ENCODE measurements at places on chromosomes 2 and 18.

- H3K36me3 ChIP-seq: no peaks in the 10 kb centered on the region
- H3K4me1 ChIP-seq: peaks cover 13% of the 10 kb centered on the region
- peak; percentile 55 for DNase-seq
- H3K27ac ChIP-seq: no peak overlapping the region
Measured at GRCh38 chr2:44952143-44952805, 10.8 kb downstream of the SIX3 start.

DNA sequence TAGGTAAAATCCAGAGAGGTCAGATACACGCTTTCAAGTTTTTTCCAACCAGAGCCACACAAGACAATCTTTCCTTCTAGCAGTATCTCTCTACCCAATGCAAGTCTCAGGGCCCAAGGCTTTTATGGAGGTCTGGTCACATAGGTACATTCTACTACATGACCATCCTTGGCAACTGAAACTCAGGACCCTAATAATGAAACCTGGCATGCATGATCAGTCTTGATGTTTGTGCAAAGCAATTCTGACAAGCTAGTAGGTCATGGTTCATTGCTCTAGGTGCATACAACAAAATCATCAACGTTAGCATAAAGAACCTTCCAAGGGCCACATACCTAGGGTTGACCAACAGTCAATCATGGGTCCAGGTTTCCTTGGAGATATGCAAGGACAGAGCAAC lies 33.2 kb upstream of the CCDC88A start:
- H3K27ac ChIP-seq: no peak overlapping the region
- no peaks in the 10 kb centered on the region for H3K36me3 ChIP-seq
- DNase-seq: no peak
- no peaks in the 10 kb centered on the region for H3K4me1 ChIP-seq
- no peaks in the 10 kb centered on the region for H3K27me3 ChIP-seq

DNA sequence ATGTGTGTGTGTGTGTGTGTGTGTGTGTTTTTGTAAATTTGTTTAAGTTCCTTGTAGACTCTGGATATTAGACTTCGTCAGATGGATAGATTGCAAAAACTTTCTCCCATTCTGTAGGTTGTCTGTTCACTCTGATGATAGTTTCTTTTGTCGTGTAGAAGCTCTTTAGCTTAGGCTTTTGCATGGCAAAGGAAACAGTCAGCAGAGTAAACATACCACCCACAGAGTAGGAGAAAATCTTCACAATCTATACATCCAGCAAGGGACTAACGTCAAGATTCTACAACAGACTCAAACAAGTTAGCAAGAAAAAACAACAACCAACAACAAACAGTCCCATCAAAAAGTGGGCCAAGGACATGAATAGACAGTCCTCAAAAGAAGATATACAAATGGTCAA lies 336.7 kb upstream of the ATP5MC3 start:
- H3K4me3 ChIP-seq: no peak overlapping the region
- DNase-seq: no peak
- H3K4me1 ChIP-seq: no peaks in the 10 kb centered on the region
- no peak overlapping the region for H3K27ac ChIP-seq
- no peaks in the 10 kb centered on the region for H3K36me3 ChIP-seq

DNA sequence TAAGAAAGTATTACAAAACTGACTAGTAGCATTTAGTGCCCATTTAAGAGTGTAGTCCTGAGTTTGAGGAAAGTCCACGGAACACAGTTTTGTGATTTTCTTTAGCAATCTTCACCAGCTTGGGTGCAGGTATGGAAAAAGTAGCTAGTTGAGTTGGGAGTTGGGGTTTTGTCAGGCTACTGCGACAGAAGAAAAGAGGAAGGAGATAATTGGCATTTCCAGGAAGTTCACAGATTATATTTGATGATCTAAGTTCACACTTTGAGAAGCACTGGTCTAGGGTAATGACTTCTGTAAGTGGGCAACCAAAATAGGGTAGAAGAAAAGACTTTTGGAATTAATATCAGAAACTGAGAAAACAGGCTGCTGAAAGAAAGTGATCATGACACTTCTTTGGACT lies 52.1 kb downstream of the VIL1 start:
- H3K36me3 ChIP-seq: peaks cover 34% of the 10 kb centered on the region
- no peak overlapping the region for H3K27ac ChIP-seq
- H3K4me3 ChIP-seq: no peak overlapping the region
- peaks cover 7% of the 10 kb centered on the region for H3K4me1 ChIP-seq

DNA sequence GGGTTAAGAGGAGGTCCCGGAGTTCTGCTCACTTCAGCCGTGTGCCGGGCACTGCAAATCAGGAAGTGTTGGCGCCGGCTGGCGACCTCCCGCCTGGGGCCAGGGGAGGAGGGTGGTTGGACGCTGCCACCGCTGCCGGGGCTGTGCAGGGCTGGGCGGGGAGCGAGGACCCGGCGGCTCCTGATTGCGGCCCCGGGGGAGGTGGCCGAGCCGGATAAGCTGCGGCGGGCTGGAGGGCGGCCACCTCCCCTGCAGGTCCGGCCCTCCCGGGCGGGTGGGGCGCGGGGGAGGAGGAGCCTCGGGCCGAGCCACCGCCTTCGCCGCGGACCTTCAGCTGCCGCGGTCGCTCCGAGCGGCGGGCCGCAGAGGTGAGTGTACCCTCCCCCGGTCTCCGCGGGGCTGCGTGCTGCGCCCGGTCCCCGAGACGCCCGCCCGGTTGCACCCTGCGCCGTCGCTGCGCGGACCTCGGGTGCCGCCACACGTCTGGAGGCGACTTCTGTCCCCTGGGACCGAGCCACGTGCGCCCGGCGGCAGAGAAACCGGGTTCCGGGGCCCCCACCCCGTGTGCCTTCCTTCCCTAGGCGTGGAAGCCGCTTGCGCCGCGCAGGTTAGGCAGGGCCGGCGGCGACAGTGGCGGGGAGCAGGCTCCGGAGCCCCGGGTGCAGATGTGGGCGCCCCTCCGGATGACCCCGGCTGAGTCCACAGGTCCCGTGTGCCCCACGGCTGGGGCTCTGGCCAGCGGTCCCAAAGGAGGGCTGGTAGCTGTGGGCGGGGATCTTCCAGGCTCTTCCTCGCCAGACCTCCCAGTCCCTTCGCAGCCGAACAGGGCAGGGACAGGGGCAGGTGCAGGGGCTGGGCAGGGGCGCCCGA lies at the start of gene STEAP3:
Gene STEAP3 (plus strand): TSS at position 314 of the 870 bp plus-strand sequence. CDS start 7,179 bp downstream, outside the sequence.
- H3K36me3 ChIP-seq: no peaks in the 10 kb centered on the region
- DNase-seq: no peak
- no peak within 1 kb of the TSS for H3K4me3 ChIP-seq

DNA sequence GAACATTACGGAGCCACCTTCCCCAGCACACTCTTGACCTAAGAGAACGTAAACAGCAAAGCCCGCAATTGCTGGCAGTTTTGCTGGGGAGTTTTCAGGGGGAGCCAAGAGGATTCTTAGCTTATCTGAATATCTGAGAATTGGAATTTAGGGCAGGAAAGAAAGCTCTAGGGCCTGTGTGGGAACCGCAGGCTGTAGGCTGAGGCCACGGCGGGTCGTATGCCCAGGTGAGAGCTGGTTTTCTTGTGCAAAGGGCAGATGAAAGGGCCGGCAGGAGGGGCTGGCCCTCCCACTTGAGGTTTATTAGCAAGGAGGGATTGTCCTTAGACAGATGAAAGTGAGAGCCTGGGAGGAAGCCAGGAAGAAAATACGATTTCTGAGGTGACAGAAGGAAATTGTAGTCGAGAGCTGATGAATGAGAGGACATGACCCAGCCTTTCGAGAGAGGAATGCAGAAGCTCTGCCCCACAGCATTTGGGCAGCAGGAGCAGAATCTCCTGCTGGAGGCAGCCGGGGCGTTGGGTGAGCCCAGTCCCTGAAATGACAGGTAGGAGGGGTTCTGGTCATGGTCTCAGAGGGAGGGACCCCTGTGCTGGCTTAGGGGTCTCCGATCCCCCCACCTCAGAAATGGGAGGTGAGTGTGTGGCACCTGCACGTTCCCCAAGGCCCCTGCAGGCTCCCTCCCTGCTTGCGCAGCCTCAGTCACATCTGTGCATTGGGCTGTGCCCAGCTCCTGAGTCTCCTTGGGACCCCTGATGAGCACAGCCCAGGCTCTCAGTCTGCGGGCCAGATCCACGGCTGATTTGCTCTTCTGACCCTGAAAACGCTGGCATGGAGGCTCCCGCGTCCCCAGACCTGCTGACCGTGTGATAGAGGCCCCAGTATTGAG lies 61.1 kb downstream of the CABLES1 start:
- no peaks in the 10 kb centered on the region for H3K36me3 ChIP-seq
- H3K4me3 ChIP-seq: no peak overlapping the region
- peaks cover 5% of the 10 kb centered on the region for H3K27me3 ChIP-seq
- no peak overlapping the region for H3K27ac ChIP-seq
- no peak for DNase-seq
- H3K4me1 ChIP-seq: peaks cover 10% of the 10 kb centered on the region

- peaks cover 17% of the 10 kb centered on the region for H3K4me1 ChIP-seq
- H3K4me3 ChIP-seq: no peak overlapping the region
- H3K27me3 ChIP-seq: peaks cover 19% of the 10 kb centered on the region
- DNase-seq: peak; percentile 7
- H3K27ac ChIP-seq: no peak overlapping the region
Measured at GRCh38 chr2:20452551-20452950, 5.7 kb downstream of the RHOB start.

- peak; percentile 69 for DNase-seq
- no peaks in the 10 kb centered on the region for H3K27me3 ChIP-seq
- H3K36me3 ChIP-seq: no peaks in the 10 kb centered on the region
Measured at GRCh38 chr18:13813271-13813849, 10.6 kb upstream of the MC5R start.

DNA sequence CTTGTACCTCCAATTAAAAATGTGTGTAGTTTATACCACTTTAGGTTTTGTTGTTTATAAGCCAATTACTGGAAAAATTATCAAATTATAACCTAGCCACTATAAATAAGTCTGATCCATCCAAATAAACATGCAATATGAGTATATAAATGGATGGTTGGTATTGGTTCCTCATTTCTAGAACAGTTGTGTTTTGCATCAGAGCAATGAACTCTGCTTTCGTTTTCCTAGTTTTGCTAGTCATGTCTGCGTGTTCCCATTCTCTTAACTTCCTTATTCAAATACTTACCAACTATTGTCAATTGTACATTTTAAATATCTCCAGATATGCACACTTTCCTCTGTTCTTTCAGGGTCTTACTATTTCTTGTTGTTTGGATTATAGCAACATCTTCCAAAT lies 641.7 kb downstream of the NR4A2 start:
- H3K27me3 ChIP-seq: no peaks in the 10 kb centered on the region
- no peak overlapping the region for H3K27ac ChIP-seq
- DNase-seq: no peak
- H3K4me3 ChIP-seq: no peak overlapping the region
- no peaks in the 10 kb centered on the region for H3K4me1 ChIP-seq

DNA sequence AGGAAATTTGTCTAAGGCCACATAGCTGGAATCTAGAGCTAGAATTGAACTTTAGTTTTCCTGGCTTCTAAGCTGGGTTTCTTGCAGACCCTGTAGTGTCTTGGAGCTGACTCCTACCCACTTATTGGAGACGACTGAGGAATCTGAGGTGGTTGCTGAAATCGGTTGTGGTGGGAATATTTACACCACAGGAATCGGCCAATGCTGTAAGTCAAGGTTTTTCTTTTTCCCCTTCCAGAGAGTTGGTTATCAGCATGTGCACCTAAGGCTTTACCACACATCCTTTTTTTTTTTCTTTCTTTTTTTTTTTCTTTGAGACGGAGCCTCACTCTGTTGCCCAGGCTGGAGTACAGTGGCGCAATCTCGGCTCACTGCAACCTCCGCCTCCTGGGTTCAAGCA lies 9.4 kb downstream of the CABLES1 start:
- H3K27me3 ChIP-seq: no peaks in the 10 kb centered on the region
- no peak for DNase-seq
- no peaks in the 10 kb centered on the region for H3K36me3 ChIP-seq
- no peak overlapping the region for H3K27ac ChIP-seq
- H3K4me3 ChIP-seq: no peak overlapping the region

GRCh38 chr2:238924032-238924431 lies 76.1 kb downstream of the TWIST2 start:
- H3K4me3 ChIP-seq: no peak overlapping the region
- no peak for DNase-seq
- no peaks in the 10 kb centered on the region for H3K36me3 ChIP-seq
- peaks cover 23% of the 10 kb centered on the region for H3K27me3 ChIP-seq
- H3K4me1 ChIP-seq: no peaks in the 10 kb centered on the region
- H3K27ac ChIP-seq: no peak overlapping the region

- H3K27me3 ChIP-seq: no peaks in the 10 kb centered on the region
- no peaks in the 10 kb centered on the region for H3K36me3 ChIP-seq
- H3K27ac ChIP-seq: no peak overlapping the region
- H3K4me1 ChIP-seq: no peaks in the 10 kb centered on the region
- no peak overlapping the region for H3K4me3 ChIP-seq
Measured at GRCh38 chr2:167275046-167275445, 386.8 kb downstream of the XIRP2 start.

DNA sequence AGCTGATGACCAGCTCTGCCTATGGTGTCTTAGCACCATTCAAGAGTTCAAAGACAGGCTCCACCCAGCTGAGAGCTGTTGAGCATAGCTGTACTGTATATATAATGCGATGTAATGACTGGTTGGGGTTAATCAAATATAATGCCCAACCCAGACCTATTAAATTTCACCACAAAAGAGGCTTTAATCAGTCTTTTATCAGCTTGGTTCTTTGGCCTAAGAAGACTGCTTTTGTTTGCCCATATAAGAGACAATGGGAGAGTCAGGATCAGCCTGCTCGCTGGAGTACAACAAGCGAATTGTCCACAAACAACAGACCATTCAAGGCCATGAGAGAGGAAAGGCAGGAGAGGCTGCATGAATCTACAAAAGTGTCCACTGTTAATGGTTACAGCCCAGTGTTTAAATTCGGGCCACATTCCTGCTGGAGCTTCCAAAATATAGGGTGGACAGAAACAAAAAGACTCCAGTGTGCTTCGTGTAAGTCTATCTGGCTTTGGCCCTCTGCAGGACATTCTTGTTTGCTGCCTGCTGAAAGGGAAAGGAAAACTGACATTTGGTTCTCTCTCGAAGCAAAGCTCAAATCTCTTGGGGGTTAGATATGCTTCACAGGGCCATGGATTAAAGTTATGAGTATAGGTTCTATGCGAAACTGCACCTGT lies 299.0 kb upstream of the FBXO11 start:
- no peaks in the 10 kb centered on the region for H3K36me3 ChIP-seq
- no peaks in the 10 kb centered on the region for H3K27me3 ChIP-seq
- H3K4me3 ChIP-seq: no peak overlapping the region
- DNase-seq: no peak

- H3K4me1 ChIP-seq: no peaks in the 10 kb centered on the region
- no peak overlapping the region for H3K4me3 ChIP-seq
- no peak overlapping the region for H3K27ac ChIP-seq
Measured at GRCh38 chr18:13403786-13404549, 185.4 kb downstream of the LDLRAD4 start.

- H3K27ac ChIP-seq: no peak overlapping the region
- no peak for DNase-seq
- H3K27me3 ChIP-seq: no peaks in the 10 kb centered on the region
- no peaks in the 10 kb centered on the region for H3K4me1 ChIP-seq
- H3K4me3 ChIP-seq: no peak overlapping the region
Measured at GRCh38 chr18:42486271-42486670, 531.2 kb downstream of the PIK3C3 start.

DNA sequence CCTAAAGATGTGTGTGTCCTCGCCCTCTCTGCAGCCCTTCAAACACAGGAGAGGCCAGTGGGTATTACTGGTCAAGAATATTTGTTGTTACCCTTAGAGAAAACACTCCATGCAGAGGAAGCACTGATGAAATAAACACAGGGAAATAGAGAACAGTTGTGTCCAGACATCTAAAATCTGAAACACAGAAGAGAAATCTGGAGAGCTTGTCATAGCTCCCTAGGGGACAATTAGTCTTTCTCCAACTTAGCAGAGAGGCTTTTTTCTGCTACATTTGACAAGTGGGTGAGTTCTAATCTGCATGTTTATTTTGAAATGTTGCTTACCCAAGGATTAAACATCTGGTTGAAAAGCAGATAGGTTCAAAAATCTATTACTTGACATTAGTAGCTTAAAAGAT lies 190.1 kb downstream of the CTNNA2 start:
- no peaks in the 10 kb centered on the region for H3K27me3 ChIP-seq
- no peak overlapping the region for H3K4me3 ChIP-seq
- H3K4me1 ChIP-seq: no peaks in the 10 kb centered on the region
- no peak overlapping the region for H3K27ac ChIP-seq
- no peaks in the 10 kb centered on the region for H3K36me3 ChIP-seq
- no peak for DNase-seq

Measured in activated CD4-positive, alpha-beta memory T cell treated with anti-CD3 and anti-CD28 coated beads for 36 hours (primary cell).